ENCODE measurements at places on chromosomes 2 and 18. TPM values are rescaled to one million over a fixed set of nuclear protein-coding genes. Genes with fewer than 3 reads are reported as not detected.
A peak's percentile ranks its signal among the peaks of the same experiment; 100 is the strongest.

DNA sequence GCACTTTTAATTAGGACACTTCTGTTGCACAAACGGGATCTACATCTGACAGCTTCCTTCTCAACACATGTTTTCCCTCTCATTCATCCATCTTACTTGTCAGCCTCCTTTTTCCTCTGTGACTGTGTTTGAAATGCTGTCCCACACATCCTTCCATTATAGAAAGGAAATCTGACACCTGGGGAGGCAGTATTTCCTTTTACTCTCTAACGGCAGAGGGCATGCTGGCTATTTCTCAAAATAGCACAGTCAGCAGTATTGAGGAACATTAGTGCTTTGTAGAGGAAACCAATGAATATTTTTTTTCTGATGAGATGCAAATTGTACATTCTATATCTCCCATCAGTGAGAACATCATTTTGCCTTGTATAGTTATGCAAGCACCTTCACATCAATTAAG, 668.7 kb downstream of the SLC4A3 start:
- no peak overlapping the region for H3K27ac ChIP-seq
- H3K4me3 ChIP-seq = no peak overlapping the region
- no peaks in the 10 kb centered on the region for H3K4me1 ChIP-seq
- no peaks in the 10 kb centered on the region for H3K36me3 ChIP-seq

DNA sequence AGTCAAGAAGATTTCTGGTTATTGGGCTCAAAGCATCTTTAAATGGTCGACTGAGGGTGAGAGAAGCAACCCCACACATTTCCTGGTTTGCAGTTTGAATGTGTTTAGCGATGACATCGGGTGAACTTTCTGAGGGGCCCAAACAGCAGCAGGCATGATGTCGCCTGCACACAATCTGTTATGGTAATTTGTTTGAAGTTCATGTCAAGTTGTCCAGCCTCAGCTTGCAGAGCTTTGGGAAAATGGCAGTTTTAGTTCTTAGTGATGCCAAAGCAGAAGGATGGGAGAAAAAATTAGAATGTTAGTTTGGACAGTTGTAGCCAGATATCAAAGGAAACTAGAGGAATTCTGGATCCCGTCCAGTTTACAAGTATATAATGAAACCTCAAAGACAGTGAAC, 284.6 kb downstream of the MBD5 start:
- DNase-seq = no peak
- no peak overlapping the region for H3K27ac ChIP-seq
- H3K27me3 ChIP-seq = no peaks in the 10 kb centered on the region
- H3K4me1 ChIP-seq = peaks cover 11% of the 10 kb centered on the region

The OR6B2 gene
- total RNA-seq = not detected

DNA sequence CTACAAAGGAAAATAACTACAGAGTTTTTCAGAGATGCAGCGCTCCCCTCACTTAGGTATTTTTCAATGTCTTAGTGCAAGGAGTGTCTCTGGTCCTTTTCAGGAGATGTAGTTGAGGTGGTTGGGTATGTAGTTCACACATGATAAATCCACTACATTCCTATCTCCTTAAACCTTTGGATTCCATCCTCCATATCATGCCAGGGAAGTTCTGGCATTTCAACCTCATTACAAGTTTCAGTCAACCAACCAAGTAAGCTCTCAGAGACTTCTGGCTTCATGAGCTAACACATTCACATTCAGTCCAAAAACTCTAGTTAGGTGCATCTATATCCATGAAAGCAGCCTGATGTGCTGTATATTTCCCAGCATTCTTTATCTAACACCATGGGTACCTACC, 47.3 kb downstream of the MAP3K20 start:
- H3K27me3 ChIP-seq = no peaks in the 10 kb centered on the region
- H3K27ac ChIP-seq = no peak overlapping the region
- DNase-seq = no peak
- H3K4me1 ChIP-seq = peaks cover 61% of the 10 kb centered on the region
- H3K4me3 ChIP-seq = no peak overlapping the region

The GPAT2 gene
- total RNA-seq = 0.33 TPM

The TBR1 gene
- total RNA-seq = not detected

- H3K36me3 ChIP-seq = no peaks in the 10 kb centered on the region
- H3K4me3 ChIP-seq = no peak overlapping the region
- H3K27me3 ChIP-seq = no peaks in the 10 kb centered on the region
- H3K4me1 ChIP-seq = no peaks in the 10 kb centered on the region
- DNase-seq = no peak
- H3K27ac ChIP-seq = no peak overlapping the region
Observed at GRCh38 chr2:158955842-158956365, 12.5 kb upstream of the TANC1 start.

GRCh38 chr18:39341129-39341528, 1775.5 kb upstream of the CELF4 start:
- no peaks in the 10 kb centered on the region for H3K36me3 ChIP-seq
- no peaks in the 10 kb centered on the region for H3K27me3 ChIP-seq
- peaks cover 8% of the 10 kb centered on the region for H3K4me1 ChIP-seq

DNA sequence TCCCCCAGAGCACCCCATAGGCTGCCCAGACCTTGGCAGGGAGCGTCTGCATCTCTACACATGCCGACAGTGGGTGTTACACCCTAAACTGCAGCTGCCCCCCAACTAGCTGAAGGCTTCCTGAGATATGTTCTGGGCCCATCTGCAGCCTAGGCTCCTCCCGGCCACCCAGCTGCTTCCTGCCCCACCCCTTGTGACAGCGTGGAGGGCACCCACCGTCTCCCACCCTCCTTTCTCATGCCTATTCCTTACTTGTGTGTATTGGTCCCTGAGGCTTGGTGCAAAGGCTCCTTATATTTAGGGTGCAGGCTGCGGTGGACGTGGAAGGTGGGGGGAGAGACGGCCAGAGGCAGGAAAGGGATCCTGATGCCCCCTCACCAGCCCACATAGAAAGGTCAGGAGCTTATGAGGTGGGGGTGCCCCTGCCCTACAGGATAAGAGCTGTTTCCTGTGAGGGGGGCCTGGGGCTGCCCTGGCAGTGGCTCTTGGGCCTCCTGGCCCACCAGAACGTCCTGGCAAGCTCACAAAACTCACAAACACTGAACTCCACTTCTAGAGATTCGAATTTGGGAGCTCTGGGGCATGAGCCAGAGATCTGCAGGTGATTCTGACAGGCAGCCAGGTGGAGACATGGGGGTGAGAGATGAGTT, 7.3 kb upstream of the PROM2 start:
- H3K4me3 ChIP-seq = no peak overlapping the region
- H3K27ac ChIP-seq = no peak overlapping the region
- DNase-seq = no peak
- H3K4me1 ChIP-seq = no peaks in the 10 kb centered on the region
- no peaks in the 10 kb centered on the region for H3K36me3 ChIP-seq

GRCh38 chr2:46161911-46162310, 135.3 kb upstream of the EPAS1 start:
- peak overlapping the region; percentile 67 for H3K27ac ChIP-seq
- H3K36me3 ChIP-seq = no peaks in the 10 kb centered on the region
- H3K27me3 ChIP-seq = no peaks in the 10 kb centered on the region
- peaks cover 56% of the 10 kb centered on the region for H3K4me1 ChIP-seq
- peak; percentile 48 for DNase-seq

DNA sequence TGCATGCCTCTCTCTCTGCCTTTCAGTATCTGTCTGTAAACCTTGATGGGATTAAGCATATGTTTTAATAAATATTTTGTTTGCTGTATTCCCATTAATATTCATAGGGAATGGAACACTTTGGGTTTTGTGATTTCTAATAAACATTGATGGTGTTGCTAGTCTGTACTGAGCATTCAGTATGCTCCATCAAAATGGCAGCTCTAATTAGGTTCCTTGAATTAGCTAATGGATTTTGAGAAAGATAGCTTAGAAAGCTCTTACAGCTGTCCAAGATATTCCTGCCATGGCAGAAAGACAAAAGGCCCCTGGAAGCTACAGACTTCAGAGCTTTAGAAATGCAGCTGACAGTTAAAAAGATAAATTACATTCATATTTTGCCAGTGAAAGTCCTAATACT, 199.2 kb upstream of the NRP2 start:
- H3K36me3 ChIP-seq = no peaks in the 10 kb centered on the region
- H3K27ac ChIP-seq = no peak overlapping the region
- no peak overlapping the region for H3K4me3 ChIP-seq
- H3K27me3 ChIP-seq = no peaks in the 10 kb centered on the region
- DNase-seq = no peak
- H3K4me1 ChIP-seq = no peaks in the 10 kb centered on the region

DNA sequence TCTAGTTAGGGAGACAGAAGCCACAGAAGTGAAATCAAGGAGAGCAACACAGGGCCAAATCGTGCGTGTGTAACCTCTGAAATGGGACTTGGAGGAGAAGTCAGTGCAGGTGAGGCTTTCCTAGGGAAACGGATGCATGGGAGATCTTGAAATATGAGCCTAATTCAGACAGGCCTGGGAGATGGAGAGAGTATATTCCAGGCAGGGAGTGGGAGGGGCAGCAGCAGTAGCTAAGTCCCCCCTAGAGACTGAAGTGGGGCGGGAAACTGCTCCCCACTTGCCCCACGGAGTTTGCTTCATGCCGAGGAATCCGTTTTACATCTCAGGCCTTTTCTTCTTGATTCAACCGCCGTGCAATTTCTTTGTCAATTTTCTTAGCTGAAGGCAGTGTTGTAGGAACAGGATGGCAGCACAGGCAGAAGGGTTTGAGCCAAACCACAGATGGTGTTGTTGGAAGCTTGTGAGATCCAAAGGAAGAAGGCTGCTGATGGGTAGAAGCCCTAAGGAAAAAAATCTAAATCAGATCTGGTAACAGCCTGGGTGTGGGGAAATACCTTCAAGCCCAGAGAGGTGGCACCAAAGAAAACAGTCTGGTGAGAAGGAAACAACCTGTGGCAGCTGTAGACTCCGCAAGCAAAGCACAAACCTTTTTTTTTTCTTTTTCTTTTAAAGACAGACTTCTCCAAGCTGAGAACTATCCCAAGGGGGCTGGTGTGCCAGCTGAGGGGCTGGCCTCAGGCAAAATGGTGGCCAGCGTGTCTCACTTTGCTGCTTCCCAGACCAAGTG, 40.2 kb downstream of the EPAS1 start:
- peaks cover 45% of the 10 kb centered on the region for H3K4me1 ChIP-seq
- peak overlapping the region; percentile 77 for H3K27ac ChIP-seq
- no peaks in the 10 kb centered on the region for H3K36me3 ChIP-seq
- H3K4me3 ChIP-seq = no peak overlapping the region

- no peaks in the 10 kb centered on the region for H3K27me3 ChIP-seq
- H3K27ac ChIP-seq = no peak overlapping the region
- H3K4me1 ChIP-seq = no peaks in the 10 kb centered on the region
- H3K4me3 ChIP-seq = no peak overlapping the region
- no peaks in the 10 kb centered on the region for H3K36me3 ChIP-seq
- DNase-seq = no peak
Observed at GRCh38 chr2:199704358-199705238, 146.4 kb downstream of the FTCDNL1 start.
